ENCODE measurements at places on chromosomes 5 and 9.

GRCh38 chr5:134177369-134178095, 782 bp upstream of the SKP1 start:
- H3K4me3 ChIP-seq: peak overlapping the region; percentile 96
- H3K27ac ChIP-seq: peak overlapping the region; percentile 96
- H3K4me1 ChIP-seq: peaks cover 26% of the 10 kb centered on the region

- no peak overlapping the region for H3K4me3 ChIP-seq
- H3K36me3 ChIP-seq: no peaks in the 10 kb centered on the region
- no peak for DNase-seq
- peak overlapping the region; percentile 83 for H3K27ac ChIP-seq
- H3K4me1 ChIP-seq: peaks cover 30% of the 10 kb centered on the region
- H3K27me3 ChIP-seq: no peaks in the 10 kb centered on the region
These were observed 12.6 kb upstream of the AQP7 start for GRCh38 chr9:33414889-33415500.

DNA sequence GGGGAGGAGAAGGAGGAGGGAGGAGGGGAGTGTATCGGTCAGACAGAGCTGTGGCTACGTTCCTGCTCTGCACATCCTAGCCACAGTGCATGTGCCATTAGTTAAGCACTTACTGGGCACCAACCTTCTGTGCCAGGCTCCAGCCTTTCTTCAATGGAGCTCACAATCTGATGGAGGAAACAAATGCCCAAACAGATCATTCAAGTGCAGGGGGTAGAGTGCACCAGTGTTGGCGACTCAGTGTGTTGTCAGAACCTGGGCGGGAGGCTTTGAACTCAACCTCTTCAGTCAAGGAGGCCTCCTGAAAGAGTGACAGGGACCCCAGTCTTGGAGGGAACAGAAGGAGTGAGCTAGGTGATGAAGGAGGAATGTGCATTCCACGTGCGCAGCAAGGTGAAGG, 51.9 kb upstream of the SHB start:
- H3K4me1 ChIP-seq: no peaks in the 10 kb centered on the region
- peaks cover 18% of the 10 kb centered on the region for H3K27me3 ChIP-seq
- H3K36me3 ChIP-seq: no peaks in the 10 kb centered on the region

DNA sequence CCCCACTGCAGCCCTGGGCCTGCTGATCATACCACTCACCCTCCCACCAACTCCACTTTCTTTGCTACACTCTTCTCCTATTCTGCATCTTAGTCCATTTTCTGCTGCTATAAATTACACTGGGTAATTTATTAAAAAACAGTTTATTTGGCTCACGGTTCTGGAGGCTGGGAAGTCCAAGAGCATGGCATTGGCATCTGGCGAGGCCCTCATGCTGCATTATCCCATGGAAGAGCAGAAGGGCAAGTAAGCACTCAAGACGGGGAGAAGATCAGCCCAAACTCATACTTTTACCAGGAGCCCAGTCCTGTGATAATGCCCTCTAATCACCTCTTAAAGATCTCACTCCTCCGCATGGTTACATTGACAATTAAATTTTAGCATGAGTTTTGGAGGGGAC, 9.4 kb downstream of the GLIPR2 start:
- peaks cover 98% of the 10 kb centered on the region for H3K4me1 ChIP-seq
- no peak for DNase-seq
- H3K27me3 ChIP-seq: no peaks in the 10 kb centered on the region
- H3K36me3 ChIP-seq: no peaks in the 10 kb centered on the region
- H3K27ac ChIP-seq: peak overlapping the region; percentile 91
- no peak overlapping the region for H3K4me3 ChIP-seq

- peak within 1 kb of the TSS; percentile 93 for H3K27ac ChIP-seq
- peak; percentile 80 for DNase-seq
- H3K27me3 ChIP-seq: no peaks in the 10 kb centered on the region
- H3K4me3 ChIP-seq: peak within 1 kb of the TSS; percentile 88
These were observed at the start of gene TMEM267 for GRCh38 chr5:43483298-43484105. Gene TMEM267 (minus strand): TSS chr5:43483865. CDS start chr5:43453969, 29,896 bp downstream.

DNA sequence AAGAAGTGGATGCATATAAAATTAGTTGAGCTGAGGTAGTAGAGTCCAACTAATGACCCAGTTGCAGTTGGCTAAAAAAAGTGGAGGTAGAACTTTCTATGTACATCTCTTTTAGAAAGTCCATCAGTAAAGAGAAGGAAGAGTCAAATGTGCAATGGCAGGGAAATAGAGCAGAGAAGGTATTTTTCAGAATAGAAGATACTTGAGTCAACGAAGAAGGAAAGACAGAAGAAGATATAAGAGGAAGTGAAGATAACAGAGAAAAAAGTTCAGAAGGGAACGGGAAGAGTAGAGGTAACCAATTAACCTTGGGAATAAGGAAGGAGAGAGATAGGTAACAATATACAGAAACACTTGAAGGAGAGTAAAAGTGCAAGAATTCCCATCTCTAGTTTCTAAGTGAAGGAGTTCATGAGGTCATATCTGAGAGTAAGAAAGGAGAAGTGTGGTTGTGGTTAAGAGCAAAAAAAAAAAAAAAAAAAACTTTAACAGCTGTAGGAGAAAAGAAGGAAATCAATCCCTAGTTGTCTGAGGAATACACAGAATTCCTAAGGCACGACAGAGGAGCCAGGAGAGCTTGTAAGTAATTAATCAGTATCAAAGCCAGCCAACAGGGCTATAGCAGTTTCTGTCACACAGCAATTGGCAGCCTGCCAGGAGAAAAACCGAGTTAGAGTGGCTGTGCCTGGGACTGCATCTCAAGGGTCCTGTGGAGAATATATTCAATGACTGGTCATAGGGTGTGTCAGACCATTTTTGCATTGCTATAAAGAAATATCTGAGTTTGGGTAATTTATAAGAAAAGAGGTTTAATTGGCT, 61.0 kb downstream of the ARL15 start:
- no peaks in the 10 kb centered on the region for H3K36me3 ChIP-seq
- no peaks in the 10 kb centered on the region for H3K27me3 ChIP-seq
- DNase-seq: no peak
- no peaks in the 10 kb centered on the region for H3K4me1 ChIP-seq

GRCh38 chr5:132612846-132613245, 45.1 kb upstream of the IL13 start:
- H3K27ac ChIP-seq: no peak overlapping the region
- DNase-seq: no peak
- no peaks in the 10 kb centered on the region for H3K27me3 ChIP-seq
- no peak overlapping the region for H3K4me3 ChIP-seq
- H3K36me3 ChIP-seq: peaks cover 32% of the 10 kb centered on the region
- H3K4me1 ChIP-seq: no peaks in the 10 kb centered on the region

Measured in T-cell (primary cell).